Stomach (tissue), 19 donors: ENCODE measurements at places on chromosomes 1 and 21. TPM values are rescaled to one million over a fixed set of nuclear protein-coding genes. Genes with fewer than 3 reads are reported as not detected.

The LELP1 gene
- total RNA-seq = not detected

The DPT gene
- total RNA-seq = 67.4 TPM

DNA sequence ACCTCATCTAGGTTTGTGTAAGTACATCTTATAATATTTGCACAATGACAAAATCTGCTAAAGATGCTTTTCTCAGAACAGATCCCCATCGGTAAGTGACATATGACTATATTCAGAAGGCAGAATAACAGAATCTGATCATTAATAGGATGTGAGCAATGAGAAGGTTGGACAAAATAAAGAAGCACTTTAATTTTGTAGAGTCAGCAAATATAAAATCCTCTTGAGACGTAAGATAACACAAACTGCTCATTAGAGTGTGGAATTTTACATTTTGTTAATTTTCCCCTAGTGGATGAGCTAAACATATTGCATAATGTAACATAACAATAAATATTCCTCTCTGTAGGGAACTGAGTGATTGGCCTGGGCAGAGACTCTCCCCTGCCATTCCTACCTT is 658.4 kb upstream of the ZP4 start:
- no peak for DNase-seq

The SGIP1 gene
- 44.9 TPM for total RNA-seq

The CAMK2N1 gene
- total RNA-seq = 8.2 TPM

The ERICH3 gene
- not detected for total RNA-seq

The BTBD19 gene
- total RNA-seq = not detected

DNA sequence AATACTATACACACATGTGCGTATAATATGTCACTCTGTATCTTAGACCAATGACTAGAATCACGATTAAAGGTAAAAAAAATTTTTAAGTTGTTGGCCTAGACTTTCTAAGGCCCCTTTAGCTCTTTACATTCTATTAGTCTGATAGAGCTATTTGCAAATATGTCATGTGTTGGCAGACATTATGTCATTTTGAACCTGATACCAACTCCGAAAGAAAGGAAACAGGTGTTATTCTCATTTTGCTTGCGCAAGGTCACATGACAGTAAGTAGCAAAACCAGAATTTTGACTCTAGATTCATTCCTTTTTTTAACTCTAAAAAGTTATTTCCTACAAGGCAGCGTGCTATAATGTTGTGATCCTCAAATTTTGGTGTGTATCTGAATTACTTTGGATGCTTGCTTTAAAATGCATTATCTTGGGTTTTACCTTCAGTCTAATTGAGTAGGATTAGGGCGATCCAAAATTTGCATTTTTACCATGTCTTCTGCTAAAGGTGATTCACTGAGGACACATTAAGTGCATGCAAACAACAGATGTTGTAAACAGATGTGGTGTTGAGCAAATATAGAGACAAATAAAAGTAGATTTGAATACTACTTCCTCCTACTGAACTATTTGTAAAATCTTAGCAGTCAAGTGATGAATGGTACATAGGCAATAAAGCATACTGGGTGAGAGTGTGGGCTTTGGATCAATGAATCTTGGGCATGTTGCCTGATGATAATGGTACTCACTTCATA is 63.5 kb upstream of the KIAA1614 start:
- DNase-seq = peak; percentile 50

- no peak for DNase-seq
Observed at GRCh38 chr1:220770245-220770913, 16.3 kb upstream of the MTARC1 start.

GRCh38 chr1:96236156-96236739 is 485.3 kb upstream of the PTBP2 start:
- DNase-seq = peak; percentile 83

GRCh38 chr1:227396539-227397353 is 78.5 kb upstream of the CDC42BPA start:
- DNase-seq = no peak

- no peak for DNase-seq
Observed at GRCh38 chr1:212215910-212216309, 69.3 kb upstream of the PPP2R5A start.

DNA sequence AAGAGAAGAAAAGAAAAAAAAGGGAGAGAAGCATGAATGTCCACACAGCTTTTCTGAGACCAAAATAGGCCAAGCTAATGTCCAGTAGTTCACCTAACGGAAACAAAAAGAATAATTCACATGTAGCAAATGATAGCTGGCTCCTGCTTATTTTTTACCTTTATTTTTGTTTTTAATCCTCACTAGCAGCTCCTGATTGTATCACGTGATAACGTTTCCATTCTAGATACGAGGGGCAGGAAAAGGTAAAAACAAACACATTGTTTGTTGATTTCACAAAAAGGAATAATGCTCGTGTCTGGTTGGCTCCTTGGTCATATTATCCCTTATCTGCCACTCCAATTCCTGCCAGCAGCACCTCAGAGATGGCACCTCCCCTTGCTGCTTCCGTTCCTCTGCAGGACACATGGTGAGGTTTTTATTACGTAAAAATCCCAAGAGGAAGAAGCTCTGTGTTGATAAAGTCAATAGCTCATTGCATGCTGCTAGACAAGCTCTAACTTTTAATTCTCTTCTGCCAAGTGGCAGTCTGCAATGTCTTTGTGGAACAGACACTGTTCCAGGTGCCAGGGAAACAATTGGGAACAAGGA is 201.7 kb downstream of the CRB1 start:
- DNase-seq = no peak

- no peak for DNase-seq
Observed at GRCh38 chr1:93080179-93080823, 1.2 kb downstream of the MTF2 start.

DNA sequence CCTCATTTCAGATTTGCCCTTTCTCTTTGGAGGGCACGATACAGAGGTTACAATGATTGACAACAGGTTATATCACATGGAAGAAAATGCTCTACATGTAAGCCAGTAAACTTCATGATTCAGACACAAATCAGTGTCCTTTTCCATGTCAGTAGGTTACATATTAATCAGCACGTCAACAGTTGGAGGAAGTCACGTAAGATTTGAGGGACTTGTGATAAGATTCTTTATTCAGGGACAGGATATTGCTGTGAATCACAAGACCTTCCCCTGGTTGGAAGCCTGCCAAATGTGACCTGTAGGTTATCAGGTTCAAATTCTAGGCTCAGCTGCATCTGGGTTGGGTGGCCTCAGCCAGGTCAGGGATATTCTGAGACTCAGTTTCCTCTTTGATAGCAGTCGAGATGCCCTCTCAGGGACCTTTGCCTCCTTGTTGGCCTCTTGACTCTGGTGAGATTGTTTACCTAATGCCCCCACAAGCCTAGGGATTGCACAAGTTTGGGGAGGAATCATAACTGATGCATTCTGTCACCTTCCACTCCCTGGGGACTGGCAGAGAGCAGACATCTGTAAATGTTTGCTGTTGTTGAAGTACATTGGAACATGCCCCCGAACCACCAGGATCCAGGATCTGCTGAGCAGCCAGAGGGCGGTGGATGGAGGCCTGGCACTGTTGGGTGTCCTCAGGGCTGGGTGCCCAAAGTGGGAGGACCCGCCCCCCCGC is 31.9 kb downstream of the SERINC2 start:
- DNase-seq = peak; percentile 88

- DNase-seq = no peak
Observed at GRCh38 chr1:207309745-207310273, 11.7 kb upstream of the CD55 start.

The F13B gene
- not detected for total RNA-seq

DNA sequence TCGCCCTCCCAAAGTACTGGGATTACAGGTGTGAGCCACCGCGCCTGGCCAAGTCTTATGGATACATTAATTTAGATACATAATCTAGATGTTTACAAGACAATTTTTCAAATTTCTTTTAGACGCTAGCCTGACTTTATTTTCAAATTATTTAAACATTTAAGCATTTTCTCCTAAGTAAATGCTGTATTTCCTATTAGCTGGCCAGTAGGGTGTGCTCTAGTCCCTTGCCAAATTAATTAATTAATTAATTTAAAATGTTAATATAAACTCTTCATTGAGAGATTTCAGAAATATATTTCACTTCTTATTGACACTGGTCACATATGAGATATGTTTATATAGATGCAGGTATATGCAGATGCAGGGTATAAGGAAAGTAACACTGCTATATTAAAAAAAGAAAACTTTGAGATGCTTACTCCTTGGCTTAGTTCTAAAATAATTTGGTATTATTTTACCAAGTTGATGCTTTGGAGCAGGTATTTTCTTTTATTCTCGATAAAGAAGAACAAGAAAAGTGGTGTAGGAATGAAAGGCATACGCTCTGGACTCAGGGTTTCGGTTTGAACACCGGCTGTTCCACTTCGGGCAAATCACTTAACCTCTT is 5.2 kb upstream of the ERRFI1 start:
- DNase-seq = no peak

The C1QA gene
- total RNA-seq = 115 TPM
